ENCODE measurements at places on chromosomes 11 and 22.
A peak's percentile ranks its signal among the peaks of the same experiment; 100 is the strongest.

GRCh38 chr22:27456696-27457503 is 344.7 kb downstream of the MN1 start:
- no peak for DNase-seq

DNA sequence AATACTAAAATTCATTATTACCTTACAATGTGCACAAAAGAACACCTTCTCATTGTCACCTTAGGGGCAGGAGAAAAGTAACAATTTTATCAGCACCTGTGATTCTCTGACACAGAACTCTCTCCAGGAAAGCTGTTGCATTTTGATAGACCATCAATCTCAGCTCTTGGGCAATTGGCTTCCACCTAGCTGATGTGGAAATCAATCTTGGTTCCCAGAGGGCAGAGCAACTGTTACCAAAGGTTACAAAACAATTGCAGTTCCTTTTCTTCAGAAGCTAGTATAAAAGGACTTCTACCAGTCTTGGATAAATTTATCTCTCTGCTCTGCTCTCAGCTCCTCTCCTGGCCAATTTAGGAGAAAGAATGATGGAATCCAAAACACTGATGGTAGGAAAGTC is 157.8 kb upstream of the DDI1 start:
- DNase-seq: no peak

DNA sequence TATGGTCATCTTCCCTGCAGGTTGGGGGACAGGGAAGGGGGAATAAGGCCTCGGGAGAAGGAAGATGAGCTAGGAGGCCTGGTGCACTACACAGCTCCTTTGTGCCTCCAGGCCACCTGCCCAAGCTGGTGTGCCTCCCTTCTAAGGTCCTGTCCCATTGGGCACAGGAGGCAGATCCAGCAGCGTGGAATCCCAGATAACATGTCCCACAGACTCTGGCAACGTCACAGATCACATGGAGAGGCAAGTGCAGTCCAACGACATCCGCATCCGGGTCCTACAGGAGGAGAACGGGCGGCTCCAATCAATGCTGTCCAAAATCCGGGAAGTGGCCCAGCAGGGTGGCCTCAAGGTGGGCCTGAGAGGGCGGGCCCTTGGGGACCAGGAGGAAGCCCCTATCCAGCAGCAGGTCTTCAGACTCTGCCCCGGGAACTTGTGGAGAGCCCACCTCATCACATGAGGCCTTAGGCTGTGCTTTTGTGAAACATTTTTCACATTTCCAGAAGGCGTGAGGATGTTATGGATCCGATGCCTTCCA is 11.8 kb downstream of the RNF215 start:
- DNase-seq: no peak

DNA sequence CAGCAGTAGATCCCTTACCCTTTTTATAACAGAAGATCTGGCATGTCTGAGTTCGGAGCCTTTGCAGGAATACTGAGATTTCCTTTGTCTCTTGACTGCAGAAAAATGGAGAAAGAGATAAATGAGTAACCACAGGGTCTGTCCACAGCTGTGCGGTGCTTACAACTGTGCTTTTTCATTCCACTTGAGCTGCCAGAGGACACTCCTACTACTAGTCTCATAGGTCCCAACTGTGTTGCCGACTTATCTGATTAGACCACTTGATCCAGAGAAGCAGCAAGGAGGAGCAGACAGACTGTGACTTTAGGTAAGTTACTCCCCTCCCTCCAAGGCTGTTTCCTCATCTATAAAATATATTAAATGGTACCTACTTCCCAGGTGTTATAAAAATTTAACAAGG is 17.5 kb downstream of the FAM227A start:
- DNase-seq: no peak

DNA sequence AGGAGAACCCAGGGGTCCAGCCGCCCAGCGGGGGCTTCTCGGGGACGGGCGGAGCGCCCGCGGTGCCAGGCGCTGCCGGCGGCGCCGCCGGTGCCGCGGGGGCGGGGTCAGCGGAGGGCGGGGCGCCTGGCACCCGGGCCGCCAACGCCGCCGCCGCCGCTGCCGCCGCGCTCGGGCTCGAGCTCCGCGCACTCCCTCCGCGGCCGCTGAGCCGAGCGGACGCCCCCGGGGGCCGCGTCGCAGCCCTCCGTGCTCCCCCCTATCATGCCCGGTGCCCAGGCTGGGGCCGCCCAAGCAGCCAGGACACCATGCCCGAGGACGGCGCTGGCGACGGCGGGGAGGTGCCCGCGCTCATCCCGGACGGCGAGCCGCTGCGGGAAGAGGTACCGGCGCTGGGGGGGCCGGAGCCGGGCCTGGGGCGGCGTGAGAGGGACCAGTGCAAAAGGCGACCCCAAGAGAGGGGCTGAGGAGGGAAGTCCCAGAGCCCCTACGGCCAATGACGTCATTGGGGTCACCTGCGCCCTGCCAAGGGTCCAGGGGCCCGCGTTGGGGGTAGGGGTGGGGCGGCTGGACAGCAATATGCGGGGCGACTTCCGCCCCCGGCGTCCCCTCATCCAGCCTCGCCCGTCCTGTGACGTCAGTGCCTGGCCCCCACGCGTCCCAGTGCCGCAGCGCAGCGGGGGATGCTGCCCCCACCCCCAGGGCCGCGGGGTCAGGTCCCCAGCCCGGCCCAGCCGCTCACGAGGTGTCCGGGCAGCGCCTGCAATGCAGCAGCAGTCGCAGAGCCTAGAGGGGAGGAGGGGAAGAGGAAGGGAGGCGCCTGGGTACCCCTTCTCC is at the start of gene TMEM151A:
Gene TMEM151A (plus strand): TSS at position 189 of the 837 bp plus-strand sequence. CDS start 120 bp downstream, at position 309.
- no peak for DNase-seq

DNA sequence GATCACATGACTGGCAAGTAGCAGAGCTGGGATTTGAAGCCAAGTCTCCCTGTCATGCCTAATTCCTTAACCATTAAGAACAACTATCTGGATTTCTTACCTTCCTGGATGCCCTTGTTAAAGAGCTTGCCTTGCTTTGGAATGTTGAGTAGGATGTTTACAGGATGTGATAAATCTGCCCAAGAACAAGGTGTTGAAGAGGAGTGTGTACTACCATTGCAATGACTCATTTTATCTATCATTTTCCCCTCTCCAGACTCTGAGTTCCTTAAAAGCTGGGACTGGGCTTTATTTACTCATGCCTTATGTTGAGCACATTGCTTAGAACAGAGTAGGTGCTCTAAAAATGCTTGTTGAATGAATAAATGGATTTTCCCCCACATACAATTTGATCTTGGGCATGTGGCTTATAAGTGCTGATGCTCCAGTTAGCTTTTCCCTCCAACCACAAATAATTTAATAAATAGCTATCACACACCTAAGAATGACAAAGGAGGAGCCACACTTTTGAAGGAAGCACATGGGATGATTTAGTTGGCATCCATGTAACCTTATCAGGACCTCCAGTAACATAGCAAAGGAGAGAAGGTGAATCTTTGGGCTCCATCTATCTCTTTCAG is 268.6 kb upstream of the SESN3 start:
- no peak for DNase-seq

DNA sequence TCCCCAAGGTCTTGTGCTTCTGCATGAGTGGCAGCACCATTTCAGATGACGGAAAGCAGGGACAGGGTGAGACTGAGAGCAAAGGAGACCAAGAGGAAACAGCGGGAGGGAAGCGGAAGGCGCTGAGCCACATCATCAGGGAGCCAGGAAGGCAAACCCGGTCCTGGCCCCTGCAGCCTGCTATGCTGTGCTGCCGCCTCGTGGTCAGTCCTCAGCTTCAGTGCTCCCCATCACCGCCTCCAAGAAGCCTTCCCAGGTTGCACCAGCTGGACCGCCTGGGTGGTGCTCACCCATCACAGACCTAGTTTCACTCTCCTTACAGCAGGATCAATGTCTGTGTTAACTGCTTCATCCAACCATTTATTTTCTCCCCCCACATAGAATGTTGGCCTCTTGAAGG is 73.0 kb upstream of the PHF21B start:
- peak; percentile 33 for DNase-seq
